ENCODE measurements at places on chromosomes 5 and 9.

- peak; percentile 16 for DNase-seq
Observed at GRCh38 chr5:16547200-16547842, 69.5 kb downstream of the RETREG1 start.

DNA sequence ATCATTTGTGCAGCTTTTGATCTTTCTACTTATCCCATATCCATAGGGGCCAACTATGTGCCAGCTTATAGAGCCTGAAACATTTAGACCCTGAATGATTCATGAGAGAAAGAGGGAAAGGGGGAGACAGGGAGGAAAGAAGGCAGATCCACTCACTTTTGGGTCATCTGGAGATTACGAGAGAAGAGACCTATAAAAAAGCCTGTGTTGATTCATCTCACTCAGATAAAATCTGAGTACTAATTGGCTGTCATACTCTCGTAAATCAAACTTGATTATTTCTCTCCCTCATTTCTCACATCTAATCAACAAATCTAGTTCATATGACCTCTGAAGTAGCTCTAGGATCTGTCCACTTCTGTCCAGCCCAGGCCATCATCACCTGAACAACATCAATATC lies 137.1 kb downstream of the ARL15 start:
- peak; percentile 26 for DNase-seq

GRCh38 chr9:78592811-78593210 lies 295.9 kb downstream of the PSAT1 start:
- DNase-seq = peak; percentile 91

- DNase-seq = peak; percentile 18
Observed at GRCh38 chr5:96426831-96427230, 6.2 kb downstream of the PCSK1 start.

DNA sequence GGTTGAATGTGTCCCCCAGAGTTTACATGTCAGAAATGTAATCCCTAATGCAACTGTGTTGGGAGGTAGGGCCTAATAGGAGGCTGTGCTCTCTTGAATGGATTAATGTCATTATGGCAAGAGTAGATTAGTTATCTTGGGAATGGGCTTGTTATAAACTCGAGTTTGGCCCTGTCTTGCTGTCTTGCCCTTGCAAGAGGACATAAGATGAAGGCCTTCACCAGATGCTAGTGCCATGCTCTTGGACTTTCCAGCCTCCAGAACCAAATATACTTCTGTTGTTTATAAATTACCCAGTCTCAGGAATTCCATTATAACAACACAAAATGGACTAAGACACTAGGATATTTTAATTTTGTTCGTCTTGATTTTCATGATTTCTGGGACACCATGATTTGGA lies 5.4 kb downstream of the PIK3R1 start:
- DNase-seq = no peak

GRCh38 chr5:2591777-2592453 lies 159.6 kb downstream of the IRX2 start:
- DNase-seq = no peak

DNA sequence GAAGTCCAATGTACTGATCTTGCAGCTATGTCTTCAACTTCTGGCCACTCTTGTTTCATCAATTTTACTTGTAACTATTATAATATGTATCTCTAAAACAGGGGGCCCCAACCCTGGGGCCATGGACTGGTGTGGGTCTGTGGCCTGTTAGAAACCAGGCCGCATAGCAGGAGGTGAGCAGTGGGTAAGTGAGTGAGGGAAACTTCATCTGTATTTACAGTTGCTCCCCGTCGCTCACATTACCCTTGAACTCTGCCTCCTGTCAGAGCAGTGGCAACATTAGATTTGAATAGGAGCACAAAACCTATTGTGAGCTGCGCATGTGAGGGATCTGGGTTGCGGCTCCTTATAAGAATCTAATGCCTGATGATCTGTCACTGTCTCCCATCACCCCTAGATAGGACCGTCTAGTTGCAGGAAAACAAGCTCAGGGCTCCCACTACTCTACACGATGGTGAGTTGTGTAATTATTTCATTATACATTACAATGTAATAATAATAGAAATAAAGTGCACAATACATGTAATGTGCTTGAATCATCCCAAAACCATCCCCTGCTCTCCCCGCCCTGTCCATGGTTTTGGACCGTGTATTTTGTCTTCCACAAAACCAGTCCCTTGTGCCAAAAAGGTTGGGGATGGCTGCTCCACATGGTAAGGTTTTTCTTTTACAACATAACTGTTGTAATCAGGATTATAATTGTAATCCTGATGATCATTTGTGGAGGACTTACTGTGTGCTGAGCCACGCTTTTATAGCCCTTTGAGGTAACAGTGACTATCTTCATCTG lies 26.9 kb upstream of the SH3PXD2B start:
- peak; percentile 37 for DNase-seq

- DNase-seq = no peak
Observed at GRCh38 chr9:7177383-7177782, 419.6 kb downstream of the KDM4C start.

GRCh38 chr5:158499075-158499891 lies 600.4 kb downstream of the EBF1 start:
- peak; percentile 41 for DNase-seq

- no peak for DNase-seq
Observed at GRCh38 chr9:88831713-88832407, 159.4 kb upstream of the S1PR3 start.

DNA sequence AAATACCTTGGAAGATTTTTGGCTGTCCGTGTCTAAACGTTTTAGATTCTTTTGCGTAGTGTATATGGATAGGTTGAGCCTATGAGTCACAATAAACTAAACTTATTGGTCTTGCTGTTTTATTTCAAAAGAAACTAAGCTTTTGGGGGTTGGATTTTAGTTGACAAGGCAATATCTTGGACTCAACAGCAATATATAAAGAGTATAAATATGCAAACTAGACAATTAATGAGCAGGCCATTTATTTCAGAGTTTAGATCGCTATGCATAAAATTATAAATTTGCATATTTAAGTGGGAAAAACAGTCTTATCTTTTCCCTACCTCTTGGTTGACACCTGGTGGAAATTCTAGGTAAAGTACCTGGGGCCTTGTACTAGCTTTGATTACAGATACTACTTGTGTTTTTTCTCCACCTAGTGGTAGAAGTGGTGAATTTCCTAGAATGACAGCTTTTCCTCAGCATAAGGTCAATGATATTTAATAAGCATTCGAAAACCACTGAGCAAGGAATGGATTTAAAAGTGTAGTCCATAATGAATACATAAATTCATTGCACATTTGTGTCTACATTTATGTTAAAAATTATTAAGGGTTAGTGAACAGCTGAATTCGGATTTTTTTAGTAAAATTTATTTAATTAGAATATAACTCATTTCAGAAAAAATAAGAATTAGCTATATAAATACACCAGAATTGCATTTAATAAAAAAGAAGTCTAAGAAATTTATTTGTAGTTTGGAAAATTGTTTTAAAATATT lies 1.7 kb upstream of the ARRDC3 start:
- DNase-seq = peak; percentile 90

GRCh38 chr5:58797021-58797420 lies 214.1 kb downstream of the RAB3C start:
- no peak for DNase-seq
